Sciatic nerve (tissue), 2 donors: ENCODE measurements at places on chromosomes 4 and X. TPM values are rescaled to one million over a fixed set of nuclear protein-coding genes. Genes with fewer than 3 reads are reported as not detected.

TKTL1 gene
- 0.18 TPM for total RNA-seq

XAGE1A gene
- not detected for total RNA-seq

OPHN1 gene
- 19.6 TPM for total RNA-seq

MAD2L1 gene
- 1.5 TPM for total RNA-seq

FGA gene
- not detected for total RNA-seq
